Epithelial cell of esophagus (primary cell): ENCODE measurements at places on chromosomes 4 and X.

- no peak for DNase-seq
Measured at GRCh38 chr4:122313006-122313646, 65.7 kb upstream of the ADAD1 start.

DNA sequence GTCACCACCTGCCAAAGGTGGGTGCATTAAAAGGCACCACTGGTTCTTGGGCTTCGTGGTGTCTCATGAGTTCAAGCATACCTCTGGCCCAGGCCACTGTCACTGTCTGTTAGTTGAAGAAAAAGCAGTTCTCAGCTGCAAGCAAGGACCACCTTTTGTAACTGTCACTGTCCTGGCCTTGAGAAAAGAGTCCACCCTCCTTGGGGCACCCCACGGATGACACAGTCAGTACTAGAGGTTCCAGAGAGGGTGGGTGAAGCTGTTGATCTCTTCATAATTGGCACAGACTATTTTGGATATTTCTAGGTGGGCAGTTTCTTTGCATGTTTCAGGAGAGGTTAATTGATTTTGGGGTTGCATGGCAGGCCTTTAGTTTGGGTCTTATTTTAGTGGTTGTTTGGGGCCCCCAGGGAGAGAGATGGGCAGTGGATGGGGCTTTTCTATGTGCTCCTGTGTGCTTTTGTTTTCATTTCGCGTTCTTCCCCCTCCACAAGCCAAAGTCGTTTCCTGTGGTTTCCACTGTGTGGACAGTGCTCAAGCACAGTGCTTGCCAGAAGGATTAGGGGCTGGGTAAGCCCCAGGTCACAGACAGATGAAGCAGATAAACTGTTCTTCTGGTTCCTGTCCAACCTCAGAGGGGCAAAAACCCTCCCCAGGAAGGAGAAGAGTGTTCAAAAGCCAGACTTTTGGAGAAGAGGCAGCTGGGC is 156.2 kb upstream of the PPP1R2C start:
- DNase-seq = no peak

DNA sequence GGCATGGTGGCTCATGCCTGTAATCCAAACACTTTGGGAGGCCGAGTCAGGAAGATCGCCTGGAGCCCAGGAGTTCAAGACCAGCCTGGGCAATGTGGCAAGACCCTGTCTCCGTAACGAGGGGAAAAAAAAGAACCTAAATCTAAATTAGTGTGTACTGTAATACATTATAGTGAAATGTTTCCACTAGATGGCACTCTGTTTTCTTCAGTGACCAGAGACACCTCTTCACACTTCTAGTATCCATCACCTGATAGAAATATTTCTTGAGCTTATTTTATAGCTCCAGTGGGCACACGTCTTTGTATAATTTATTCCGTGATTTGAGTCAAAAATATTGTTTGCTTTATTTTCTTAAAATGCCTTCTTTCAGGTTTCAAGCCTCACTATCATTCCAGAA is 600.9 kb upstream of the DIPK2B start:
- peak; percentile 38 for DNase-seq

DNA sequence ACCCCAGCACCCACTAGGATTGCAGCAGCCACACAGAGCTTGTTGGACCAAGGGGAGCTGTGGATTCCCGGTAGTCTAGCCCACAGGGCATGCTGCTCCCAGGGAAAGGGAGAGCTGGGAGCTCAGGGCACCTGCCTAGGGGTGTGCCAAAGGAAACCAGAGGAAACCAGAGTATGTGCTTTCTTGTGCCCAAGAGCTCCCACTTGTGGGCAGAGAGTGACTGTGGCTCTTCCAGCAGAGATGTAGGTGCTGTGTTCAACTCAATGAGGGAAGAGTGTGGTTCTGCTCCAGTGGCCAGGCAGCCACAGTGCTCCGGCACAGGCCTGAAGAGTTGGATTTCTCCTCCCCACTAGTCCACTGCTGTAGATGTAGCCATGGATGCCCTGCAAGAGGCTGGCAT is 1050.0 kb upstream of the INTU start:
- peak; percentile 59 for DNase-seq

DNA sequence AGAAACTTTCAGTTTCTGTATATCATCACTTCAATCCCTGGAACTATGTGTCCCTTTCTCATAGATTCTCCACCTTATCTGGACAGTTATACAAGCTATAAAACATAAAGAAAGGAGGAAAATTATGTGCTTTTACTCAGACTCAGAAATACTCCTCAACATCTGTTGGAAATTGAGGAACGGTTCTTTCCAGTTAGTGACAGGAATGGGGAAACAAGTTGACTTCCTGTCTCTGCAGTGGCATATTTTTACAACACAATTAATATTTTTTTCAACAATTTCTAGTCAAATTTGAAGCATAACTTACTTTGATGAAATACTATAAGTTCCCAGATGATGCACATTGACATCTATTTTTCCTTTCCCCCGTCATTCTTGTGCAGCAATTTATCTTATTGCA is 27.9 kb downstream of the ABHD18 start:
- no peak for DNase-seq

- peak; percentile 88 for DNase-seq
Measured at GRCh38 chrX:15946783-15947580, 92.4 kb upstream of the AP1S2 start.

GRCh38 chrX:85992811-85993229 is 54.5 kb downstream of the CHM start:
- DNase-seq = peak; percentile 58

GRCh38 chrX:51182545-51182944 is 150.1 kb upstream of the NUDT10 start:
- DNase-seq = no peak

DNA sequence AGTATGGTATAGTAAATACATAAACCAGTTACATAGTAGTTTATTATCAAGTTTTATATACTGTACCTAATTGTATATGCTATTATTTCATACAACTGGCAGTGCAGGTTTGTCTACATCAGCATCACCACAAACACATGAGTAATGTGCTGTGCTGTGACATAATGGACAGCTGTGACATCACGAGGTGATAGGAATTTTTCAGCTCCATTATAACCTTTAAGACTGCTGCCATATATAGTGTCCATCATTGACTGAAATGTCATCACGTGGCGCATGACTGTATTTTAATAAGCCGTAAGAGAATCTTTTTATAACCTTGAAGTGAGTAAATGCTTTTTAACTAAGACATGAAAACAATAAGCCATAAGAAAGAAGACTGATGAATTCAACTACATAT is 44.8 kb upstream of the ANK2 start:
- DNase-seq = peak; percentile 25

DNA sequence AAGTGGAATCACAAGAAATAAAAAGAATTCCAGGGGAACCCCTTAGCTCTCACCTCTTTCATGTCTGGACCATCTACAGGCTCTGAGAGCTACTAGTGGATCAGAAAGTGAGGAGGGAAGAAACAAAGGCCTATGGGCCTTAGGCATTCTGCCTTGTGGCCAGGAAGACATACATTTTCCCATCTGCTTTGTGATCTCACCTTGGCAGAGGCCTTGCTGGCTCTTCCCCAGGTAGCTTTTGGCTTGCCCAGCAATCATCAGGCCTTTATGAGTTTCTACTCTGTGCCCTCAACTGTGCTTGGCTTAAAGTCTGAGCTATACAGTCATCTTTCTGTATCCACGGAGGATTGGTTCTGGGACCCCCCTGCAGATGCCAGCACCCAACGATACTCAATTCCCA is 28.3 kb upstream of the CD99L2 start:
- no peak for DNase-seq

GRCh38 chrX:53048169-53049126 is at the start of gene GPR173:
Gene GPR173 (plus strand): TSS chrX:53048789. CDS start chrX:53076622, 27,833 bp downstream.
- DNase-seq = peak; percentile 3

- DNase-seq = no peak
Measured at GRCh38 chrX:69813677-69814076, 197.8 kb downstream of the EDA start.

- DNase-seq = no peak
Measured at GRCh38 chr4:33255507-33255906, 2535.3 kb downstream of the PCDH7 start.

- DNase-seq = no peak
Measured at GRCh38 chr4:110663206-110663605, 40.3 kb upstream of the PITX2 start.

DNA sequence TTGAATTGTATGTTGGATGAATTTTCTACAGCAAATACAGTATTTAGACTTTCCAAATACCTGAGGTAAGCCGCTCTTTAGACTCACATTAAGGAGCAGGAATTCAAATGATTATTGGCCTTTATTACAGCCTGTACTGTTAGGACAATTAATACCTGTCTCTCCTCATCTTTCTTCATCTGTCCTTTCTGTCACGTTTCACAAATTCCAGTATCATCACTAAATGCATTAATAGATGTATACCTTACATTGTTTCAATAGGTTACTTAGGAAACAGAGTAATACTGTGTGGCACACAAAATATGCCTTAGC is 1.2 kb downstream of the FAM241A start:
- DNase-seq = no peak

- DNase-seq = no peak
Measured at GRCh38 chrX:96721354-96721753, 36.7 kb downstream of the DIAPH2 start.

DNA sequence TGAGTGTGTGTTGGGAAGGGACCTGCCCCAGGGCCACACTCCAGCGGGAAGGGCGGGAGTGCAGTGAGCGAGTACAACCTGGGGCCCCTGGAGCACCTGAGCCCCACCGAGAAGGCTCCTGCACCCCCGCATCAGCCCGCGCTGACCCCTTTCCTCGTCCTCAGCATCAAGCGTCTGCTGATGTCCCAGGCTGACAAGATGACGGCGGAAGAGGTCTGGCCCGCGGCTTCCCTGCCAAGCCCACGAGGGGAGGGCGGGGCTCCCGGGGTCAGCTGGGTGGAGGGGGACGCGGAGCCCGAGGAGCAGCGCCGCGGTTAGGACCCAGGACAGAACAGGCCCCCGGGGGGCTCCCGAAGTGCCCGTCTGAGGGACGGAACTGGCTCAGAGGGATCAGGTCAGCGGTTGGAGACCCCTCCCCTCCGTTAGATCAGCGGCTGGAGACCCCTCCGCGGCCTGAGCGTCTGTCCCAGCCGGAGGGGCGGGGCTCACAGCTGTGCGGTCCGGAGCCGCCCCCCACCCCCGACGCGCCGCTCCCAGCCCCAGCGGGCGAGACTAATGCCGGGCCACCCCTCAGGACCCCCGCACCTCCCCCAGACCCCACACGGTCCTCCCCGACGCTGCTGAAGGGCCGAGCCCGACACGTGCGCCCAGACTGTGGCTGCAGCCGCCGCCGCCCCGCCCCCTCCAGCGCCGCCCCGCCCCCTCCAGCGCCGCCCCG is 6.7 kb downstream of the MYL5 start:
- peak; percentile 28 for DNase-seq

- DNase-seq = peak; percentile 49
Measured at GRCh38 chr4:105637408-105638176, 70.9 kb downstream of the INTS12 start.

DNA sequence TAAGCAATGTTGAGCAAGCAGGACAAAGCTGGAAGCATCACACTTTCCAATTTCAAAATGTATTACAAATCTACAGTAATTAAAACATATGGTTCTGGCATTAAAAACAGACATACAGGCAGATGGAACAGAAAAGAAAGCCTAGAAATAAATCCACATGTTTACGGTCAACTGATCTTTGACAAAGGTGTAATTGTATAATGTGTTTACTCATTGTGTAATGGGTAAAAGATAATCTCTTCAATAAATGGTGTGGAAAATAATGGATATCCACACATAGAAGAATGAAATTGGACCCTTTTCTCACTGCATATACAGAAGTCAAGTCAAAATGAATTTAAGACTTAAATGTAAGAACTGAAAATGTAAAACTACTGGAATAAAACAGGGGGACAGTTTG is 394.2 kb downstream of the ANKRD50 start:
- DNase-seq = no peak

- no peak for DNase-seq
Measured at GRCh38 chrX:48927123-48927522, 8.3 kb upstream of the PIM2 start.

DNA sequence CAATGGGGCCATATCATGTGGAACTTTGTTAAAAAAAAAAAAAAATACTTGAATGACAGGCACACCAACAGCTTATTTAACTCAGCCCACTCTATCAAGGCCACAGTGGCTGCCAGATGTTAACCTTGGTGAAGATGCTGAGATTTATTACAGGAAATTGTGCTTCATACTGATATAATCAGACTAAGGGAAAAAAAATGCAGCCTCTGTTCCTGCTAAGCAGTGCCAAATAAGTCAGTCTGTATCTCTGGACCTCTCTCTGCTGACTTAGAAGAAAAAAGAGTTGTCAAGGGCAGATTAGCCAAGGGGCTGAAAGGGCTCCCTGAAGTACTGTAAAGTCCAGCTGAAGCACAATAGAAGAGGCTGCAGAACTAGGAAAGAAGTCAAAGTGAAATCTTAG is 677.7 kb upstream of the HTR2C start:
- DNase-seq = no peak

- no peak for DNase-seq
Measured at GRCh38 chrX:119427024-119427794, 28.1 kb downstream of the SLC25A43 start.

- peak; percentile 0 for DNase-seq
Measured at GRCh38 chrX:125544031-125544660, 224.5 kb downstream of the TEX13C start.

DNA sequence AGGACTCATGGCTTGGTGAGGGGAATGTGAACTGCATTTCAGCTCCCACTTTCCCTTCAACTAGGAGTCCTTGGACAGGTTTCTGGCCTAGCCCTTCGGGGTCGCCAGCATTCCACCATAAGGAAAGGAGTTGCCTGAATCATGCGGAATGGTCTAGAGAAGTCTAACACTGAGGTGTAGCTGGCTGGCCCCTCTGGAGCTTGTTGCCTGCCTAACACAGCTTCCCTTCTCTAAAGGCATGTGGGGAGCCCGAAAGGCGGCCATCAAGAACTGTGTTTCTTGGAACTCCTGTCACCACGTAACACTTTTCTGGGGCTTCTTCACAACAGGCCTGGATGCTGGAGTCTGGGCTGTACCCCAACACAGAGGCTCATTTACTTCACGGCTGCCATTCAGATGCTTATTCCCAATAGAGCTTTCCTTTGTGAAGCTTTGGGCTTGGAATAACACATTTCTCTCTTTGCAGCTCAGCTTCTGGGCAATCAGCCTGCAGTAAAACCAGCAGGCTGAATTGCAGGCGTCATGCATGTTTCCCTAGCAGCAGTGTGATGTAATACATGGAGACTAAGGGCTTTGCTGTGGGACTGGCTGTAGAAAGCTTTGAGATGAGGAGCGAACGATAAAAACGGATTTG is 5.4 kb downstream of the GABRQ start:
- no peak for DNase-seq

- peak; percentile 66 for DNase-seq
Measured at GRCh38 chr4:20395160-20395773, 143.6 kb downstream of the SLIT2 start.

GRCh38 chr4:118858779-118859178 is 22.9 kb upstream of the SEC24D start:
- no peak for DNase-seq

GRCh38 chr4:45471335-45471734 is 652.5 kb downstream of the GABRG1 start:
- DNase-seq = no peak

GRCh38 chr4:55554453-55555030 is 7.8 kb upstream of the CLOCK start:
- DNase-seq = peak; percentile 44
